Stimulated activated CD8-positive, alpha-beta memory T cell treated with anti-CD3 and anti-CD28 coated beads, Interleukin-7, amount 100 ng/mL, for 24 hours (primary cell): ENCODE measurements at places on chromosomes 1 and 21.

- no peak for DNase-seq
Measured at GRCh38 chr1:200668514-200669313, 993 bp downstream of the DDX59 start.

GRCh38 chr1:1110561-1110971 lies 5.3 kb downstream of the C1orf159 start:
- no peak for DNase-seq

DNA sequence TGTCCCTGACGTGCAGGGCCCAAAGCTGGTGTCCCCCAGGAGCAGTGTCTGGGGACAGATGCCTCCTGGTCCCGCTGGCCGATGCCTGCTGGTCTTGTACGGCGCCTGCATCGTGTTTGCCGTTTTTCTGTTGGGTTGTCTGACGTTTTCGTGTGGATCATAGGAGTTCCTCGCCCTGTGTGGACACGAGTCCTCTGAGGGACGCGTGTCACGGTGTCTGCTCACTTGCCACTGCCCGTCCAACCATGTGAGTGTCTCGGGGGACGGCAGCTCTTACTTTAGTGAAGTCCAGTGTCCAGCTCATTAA lies 7.4 kb downstream of the MIB2 start:
- no peak for DNase-seq

DNA sequence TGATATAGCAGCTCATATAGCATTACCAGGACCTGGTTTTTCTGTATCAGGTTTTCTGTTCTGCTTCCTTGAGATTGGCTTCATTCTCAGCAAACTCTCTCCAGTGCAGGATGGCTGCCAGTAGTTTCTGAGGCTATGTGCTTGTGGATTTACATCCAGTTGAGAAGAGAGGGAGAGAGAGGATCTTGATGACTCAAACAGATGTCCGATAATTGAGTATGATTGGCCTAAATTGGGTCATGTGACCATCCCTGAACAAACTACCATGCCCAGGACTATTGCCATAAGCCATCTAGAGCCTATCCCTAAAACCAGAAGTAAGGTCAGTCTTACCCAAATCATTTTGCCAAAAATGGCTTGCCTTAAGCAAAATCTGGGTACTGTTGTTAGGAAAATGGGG lies 18.1 kb upstream of the PSMA5 start:
- no peak for DNase-seq

DNA sequence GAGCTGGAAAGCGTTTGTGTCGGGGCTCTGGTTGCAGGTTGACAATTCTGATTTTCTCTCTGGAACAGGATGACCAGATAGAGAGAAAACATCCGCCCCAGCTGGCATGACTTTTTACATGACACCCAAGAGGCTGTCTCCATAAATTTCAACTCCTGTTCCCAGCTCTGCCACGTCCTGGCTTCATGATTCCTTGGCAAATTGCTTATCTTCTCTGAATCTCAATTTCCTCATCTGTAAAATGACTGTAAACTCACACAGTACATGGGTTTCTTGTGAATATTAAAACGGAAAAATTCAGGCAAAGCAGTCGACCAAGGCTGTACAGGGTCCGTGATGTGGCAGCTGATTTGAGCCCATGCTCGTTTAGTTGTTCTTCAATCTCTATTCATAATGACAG lies 572.7 kb downstream of the AJAP1 start:
- DNase-seq, result no peak
